ENCODE measurements at places on chromosomes 6 and 20. TPM values are rescaled to one million over a fixed set of nuclear protein-coding genes. Genes with fewer than 3 reads are reported as not detected.

The TGM2 gene
- 1,854 TPM for total RNA-seq

The AARS2 gene
- 15.3 TPM for total RNA-seq

The KIF3B gene
- 21.5 TPM for total RNA-seq

The MROH8 gene
- 3.1 TPM for total RNA-seq

The CALHM6 gene
- total RNA-seq, result 0.98 TPM

The GPR63 gene
- total RNA-seq, result 2.1 TPM

The MUC21 gene
- not detected for total RNA-seq

The SIRPB1 gene
- not detected for total RNA-seq
